T1000 (cell line): ENCODE measurements at places on chromosomes 13 and 19.

DNA sequence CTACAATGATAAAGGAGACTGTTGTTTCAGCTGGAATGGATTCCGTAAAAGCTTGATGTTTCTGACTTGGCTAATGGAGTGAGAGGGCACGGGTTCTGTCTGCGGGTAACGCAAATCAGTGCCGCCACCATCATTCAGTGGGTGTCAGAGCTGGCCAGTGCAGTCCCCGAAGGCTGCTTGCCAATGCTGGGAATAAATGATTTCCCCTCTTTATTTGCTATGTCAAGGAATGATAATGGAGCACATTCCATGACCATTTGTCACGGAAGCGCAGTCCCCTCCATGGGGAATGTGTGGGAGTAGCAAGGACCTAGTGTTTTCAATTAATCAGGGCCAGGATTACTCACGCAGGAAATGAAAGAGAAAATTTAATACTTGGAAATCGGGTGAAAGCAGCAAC is 899.3 kb downstream of the UQCRFS1 start:
- DNase-seq = no peak

GRCh38 chr19:4444765-4445741 is 12.5 kb downstream of the UBXN6 start:
- no peak for DNase-seq

DNA sequence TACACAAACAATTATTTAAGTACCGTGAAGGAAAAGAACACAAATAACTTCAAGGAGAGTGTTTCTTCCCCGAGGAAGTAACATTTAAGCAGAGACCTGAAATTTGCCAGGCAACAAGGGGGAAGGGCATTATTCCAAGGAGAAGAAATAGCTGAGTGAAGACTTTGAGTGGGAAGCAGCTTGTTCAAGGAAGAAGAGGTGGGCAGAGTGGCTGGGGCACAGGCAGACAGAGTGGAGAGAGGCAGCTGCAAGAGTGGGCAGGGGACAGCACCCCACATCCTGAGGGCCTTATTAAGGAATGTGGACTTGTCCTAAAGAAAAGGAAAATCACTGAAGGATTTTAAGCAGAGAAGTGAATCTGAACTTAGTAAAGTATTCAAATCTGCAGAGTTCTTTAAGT is 4.7 kb upstream of the DCLK1 start:
- no peak for DNase-seq

GRCh38 chr13:27036236-27036981 is 135.2 kb downstream of the USP12 start:
- DNase-seq = no peak

DNA sequence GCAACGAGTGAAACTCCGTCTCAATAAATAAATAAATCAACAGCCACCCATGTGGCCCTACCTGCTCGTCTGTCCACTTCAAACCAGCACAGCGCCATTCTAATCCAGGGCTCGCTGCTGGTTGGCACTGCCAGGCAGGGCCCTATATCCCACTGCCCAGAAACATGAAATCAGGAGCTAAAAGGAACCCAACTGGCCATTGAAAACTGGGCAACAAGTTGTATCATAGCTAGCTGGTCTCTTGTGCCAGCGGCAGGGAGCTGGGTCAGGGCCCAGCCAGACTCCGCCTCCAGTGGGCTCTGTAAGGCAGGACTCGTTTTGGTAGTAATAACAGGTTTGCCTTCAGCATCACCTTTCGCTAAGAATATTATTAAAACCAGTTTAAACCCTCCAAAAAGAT is 39.3 kb downstream of the GGACT start:
- DNase-seq = no peak
